ENCODE measurements at places on chromosomes 2 and 18. TPM values are rescaled to one million over a fixed set of nuclear protein-coding genes. Genes with fewer than 3 reads are reported as not detected.

Gene SGPP2
- total RNA-seq = 0.31 TPM

Gene AQP12B
- total RNA-seq = not detected

Gene CAD
- 10.2 TPM for total RNA-seq

Gene TTR
- total RNA-seq = 1.4 TPM

- no peaks in the 10 kb centered on the region for H3K36me3 ChIP-seq
- H3K27me3 ChIP-seq = no peaks in the 10 kb centered on the region
- peaks cover 26% of the 10 kb centered on the region for H3K4me1 ChIP-seq
- no peak overlapping the region for H3K4me3 ChIP-seq
- H3K27ac ChIP-seq = peak overlapping the region; percentile 74
Observed at GRCh38 chr2:68831686-68832232, 39.4 kb downstream of the BMP10 start.

DNA sequence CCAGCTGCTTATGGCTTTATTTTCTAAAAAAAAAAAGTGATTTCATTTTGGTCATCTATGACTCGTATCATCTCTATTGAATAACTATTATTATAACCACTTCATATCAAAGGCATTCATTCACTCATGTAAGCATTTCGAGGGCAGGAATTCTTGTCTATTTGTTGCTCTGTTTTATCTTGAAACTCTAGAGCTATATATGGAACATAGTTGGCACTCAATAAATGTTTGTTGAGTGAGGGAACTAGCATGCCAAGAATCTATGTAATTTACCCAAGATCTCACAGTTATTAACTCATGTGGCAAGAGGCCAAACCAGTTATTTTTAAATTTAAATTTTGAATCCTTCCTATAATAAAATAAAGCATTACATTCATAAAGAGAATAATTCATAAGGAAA lies 470.1 kb downstream of the TMX3 start:
- H3K27me3 ChIP-seq = no peaks in the 10 kb centered on the region
- no peak for DNase-seq
- H3K27ac ChIP-seq = no peak overlapping the region
- H3K36me3 ChIP-seq = no peaks in the 10 kb centered on the region

GRCh38 chr2:137865954-137866540 lies 98.2 kb upstream of the HNMT start:
- no peaks in the 10 kb centered on the region for H3K4me1 ChIP-seq
- no peak overlapping the region for H3K27ac ChIP-seq
- no peaks in the 10 kb centered on the region for H3K27me3 ChIP-seq
- no peaks in the 10 kb centered on the region for H3K36me3 ChIP-seq
- no peak for DNase-seq
- H3K4me3 ChIP-seq = no peak overlapping the region

DNA sequence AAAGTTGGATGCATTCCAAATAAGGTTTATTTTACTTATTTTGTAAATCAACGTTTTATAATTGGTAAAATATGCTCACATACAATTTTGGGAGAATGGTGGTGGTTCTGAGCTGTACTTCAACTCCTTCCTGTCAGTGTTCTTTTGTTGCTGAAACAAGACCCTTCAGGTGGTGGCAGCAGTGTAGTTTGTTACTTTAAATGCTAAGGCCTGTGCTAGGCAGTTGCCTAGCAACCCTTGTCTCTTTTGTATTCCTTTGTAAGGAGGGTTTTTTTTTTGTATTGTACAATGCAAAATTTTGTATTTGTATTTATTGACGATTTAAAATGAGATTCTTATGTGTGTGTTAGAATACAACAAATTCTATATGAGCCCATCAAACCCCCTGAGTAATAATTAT lies 166.0 kb upstream of the FAM98A start:
- DNase-seq = no peak
- no peaks in the 10 kb centered on the region for H3K27me3 ChIP-seq
